ENCODE measurements at places on chromosomes 5 and 9. TPM values are rescaled to one million over a fixed set of nuclear protein-coding genes. Genes with fewer than 3 reads are reported as not detected.
A peak's percentile ranks its signal among the peaks of the same experiment; 100 is the strongest.

The PCDHGA11 gene
- 16.4 TPM for total RNA-seq

The HTR1A gene
- total RNA-seq, result 18.2 TPM

The MEIKIN gene
- total RNA-seq, result 1.7 TPM

The SLIT3 gene
- 0.78 TPM for total RNA-seq

The PRLR gene
- 3.3 TPM for total RNA-seq

The DIRAS2 gene
- 30.6 TPM for total RNA-seq

The ZFP2 gene
- total RNA-seq, result 9.4 TPM

The TAS2R1 gene
- total RNA-seq, result 0.62 TPM

The GOLPH3 gene
- 69.7 TPM for total RNA-seq

The DUSP1 gene
- 54.1 TPM for total RNA-seq

The TMEM203 gene
- total RNA-seq, result 42.9 TPM

- no peak for DNase-seq
Measured at GRCh38 chr5:5592541-5592940, 170.1 kb downstream of the ICE1 start.

DNA sequence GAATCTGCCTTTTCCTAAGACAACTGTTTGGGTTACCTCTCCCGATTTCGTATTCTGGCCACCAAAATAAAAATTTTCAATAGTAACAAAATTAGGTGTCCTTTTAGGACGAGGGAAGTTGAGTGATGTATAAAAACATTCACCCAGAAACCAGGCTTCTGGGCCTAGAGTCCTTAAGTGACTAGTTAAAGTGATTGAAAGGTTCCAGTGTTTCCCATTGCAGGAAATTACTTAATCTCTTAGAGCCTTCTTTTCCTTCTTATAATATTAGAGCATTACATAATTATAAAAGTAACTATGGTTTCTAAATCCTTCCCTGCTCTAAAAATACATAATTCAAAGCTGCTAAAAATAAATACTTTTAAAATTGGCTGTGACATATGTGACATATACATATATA, 7.3 kb downstream of the MCIDAS start:
- DNase-seq, result no peak

- no peak for DNase-seq
Measured at GRCh38 chr5:78566747-78567425, 81.7 kb downstream of the LHFPL2 start.

DNA sequence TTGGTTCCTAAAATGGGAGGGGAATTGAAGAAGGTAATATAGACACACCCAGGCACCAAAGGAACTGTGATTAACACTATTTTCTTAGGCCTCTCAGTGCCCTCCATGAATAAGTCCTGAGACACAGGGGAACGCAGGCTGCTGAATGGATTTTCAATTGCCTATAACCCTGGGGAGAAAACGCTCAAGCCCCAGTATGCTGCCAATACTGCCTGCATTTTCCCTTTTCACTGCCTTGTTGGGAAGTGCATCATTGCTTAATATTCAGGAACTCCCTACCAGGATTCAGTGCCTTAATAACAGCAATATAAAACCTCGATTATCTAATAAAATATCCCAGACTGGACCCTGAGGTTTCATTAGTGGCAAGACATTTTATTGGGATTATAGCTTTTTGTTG, 25.4 kb downstream of the APBA1 start:
- no peak for DNase-seq

- no peak for DNase-seq
Measured at GRCh38 chr5:68722357-68722756, 371.5 kb upstream of the SLC30A5 start.

GRCh38 chr5:53019320-53019719, 30.2 kb downstream of the ITGA2 start:
- no peak for DNase-seq

GRCh38 chr5:72653586-72653985, 146.4 kb upstream of the ZNF366 start:
- DNase-seq, result no peak

DNA sequence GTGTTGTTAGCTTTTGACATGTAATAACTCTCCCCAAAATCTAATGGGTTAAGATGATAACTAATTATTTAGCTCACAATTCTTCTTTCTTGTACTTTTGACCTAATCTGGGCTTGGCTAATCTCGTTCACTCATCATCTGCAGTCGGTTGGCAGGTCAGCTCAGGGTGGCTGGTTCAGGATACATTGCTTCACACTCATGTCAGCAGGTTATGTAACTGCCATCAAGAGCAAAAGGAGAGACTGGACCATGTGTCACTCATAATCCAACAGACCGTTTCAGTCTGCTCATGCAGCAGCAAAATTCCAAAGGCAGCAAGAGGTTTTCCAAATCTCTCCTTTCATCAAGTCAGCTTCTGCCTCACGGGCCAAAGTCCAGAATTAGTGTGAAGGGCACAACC, 998.4 kb upstream of the CTNND2 start:
- no peak for DNase-seq

GRCh38 chr5:139523635-139524445, 37.3 kb upstream of the UBE2D2 start:
- DNase-seq, result no peak

DNA sequence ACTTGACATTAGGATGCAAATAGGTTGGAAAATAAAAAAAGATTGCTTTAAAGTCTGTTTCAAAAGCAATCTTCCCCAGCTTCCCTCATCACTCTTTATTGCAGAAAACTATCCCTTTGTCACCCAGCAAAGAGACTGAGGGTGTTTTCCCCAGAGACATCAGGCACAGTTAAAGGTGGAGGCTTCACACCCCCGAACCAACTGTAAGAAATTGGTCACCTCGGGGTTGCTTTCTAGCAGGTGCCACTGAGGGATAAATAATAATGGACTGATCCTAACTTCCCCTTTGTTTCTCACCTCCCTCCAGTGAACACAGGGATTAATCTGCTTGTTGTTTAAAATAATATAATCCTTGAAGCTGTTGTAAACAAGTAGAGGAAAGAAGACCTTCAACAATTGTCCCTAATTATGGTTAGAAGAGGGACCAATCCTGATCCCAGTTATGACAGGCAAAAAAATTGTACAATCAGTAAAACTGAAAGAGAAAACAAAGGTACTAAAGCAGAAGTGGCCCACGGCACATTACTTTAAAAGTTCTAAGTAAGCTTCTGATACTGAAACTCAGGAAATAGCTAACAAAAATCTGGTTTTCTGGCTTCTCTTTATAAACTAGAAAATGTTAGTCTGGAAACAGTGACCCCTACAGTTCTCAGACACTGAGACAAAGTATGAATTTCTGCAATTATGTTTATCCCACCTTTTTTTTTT, 6.6 kb upstream of the PCSK1 start:
- no peak for DNase-seq

DNA sequence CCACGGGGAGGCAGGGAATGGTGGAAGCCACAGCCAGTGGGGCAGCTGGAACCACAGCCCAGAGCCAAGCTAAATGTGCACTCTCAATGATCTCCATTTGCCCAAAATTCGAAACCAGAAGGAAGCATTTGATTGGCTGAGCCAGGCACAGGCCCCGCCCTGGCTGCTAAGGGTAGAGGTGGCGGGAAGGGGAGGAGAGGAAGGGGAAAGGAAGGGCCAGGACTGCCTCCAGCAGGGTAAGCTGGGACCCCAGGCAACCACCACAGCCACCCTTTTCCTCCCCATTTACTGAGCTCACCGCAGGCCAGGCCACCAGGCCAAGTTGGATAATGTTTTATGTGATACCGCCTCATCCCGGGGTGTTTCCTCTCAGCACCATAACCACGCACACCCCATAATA, 100.3 kb upstream of the RAPGEF1 start:
- no peak for DNase-seq

DNA sequence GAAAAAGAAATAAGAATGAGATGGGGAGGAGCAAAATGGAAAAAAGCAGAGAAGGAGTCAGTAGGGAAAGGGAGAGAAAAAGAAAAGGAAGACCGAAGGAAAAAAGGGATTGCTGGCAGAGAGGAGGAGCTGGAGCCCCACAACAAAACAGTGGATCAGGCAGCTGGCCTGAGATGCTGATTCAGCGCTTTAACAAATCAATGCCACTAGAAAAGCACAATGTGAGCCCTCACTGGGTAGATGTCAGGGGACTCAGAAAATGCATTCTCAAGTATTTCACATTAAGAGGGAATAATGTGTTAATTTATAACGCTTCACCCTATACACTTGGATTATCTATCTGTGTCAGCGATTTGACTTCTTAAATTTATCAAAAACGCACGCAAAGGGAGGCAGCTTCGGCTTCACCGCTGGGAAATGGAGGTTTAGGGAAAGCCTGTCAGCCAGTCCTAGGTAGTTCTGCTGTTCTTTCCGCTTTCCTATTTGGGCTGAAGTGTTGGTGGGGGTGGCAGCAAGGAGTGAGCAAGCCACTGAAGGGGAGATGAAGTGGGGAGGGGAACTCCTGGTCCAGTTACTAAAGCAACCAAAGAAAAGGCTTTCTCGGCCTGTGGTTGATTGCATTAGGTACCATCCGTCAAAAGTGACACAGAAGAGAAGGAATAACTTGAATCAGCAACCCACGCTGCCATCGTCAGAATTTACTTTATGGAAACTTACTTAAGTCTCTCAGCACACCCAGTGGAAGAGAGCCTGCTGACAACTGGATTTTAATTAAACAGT, 161.6 kb downstream of the BNC2 start:
- no peak for DNase-seq

- DNase-seq, result no peak
Measured at GRCh38 chr5:141570655-141571054, 48.1 kb downstream of the DIAPH1 start.

GRCh38 chr9:112031400-112031799, 134.8 kb downstream of the UGCG start:
- no peak for DNase-seq

GRCh38 chr9:14031810-14032209, 282.1 kb downstream of the NFIB start:
- DNase-seq, result no peak

GRCh38 chr9:90198956-90199355, 443.7 kb downstream of the DIRAS2 start:
- no peak for DNase-seq

DNA sequence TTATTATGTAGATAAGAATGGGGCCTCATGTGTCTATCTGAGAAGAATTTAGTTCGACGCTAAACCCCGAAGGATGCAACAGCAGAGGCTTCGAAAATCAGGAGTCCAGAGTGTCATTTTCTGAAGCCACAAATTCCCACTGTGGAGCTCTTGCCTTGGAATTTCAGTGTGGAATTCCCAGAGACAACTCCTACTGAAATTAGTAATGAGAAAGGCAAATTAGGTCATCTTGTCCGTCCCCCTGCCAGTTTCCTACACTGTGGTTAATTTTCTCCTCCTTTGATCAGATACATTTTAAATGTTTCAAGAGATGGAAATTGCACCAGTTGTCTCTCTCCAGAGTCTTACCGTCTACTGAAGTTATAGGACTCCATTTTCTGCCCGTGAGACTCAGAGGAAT, 633.6 kb downstream of the BNC2 start:
- no peak for DNase-seq

- no peak for DNase-seq
Measured at GRCh38 chr5:154567155-154567554, 89.1 kb upstream of the HAND1 start.

GRCh38 chr9:93053781-93054331, 4.6 kb upstream of the SUSD3 start:
- DNase-seq, result no peak

- DNase-seq, result peak; percentile 12
Measured at GRCh38 chr5:134101686-134102439, 12.6 kb upstream of the TCF7 start.

DNA sequence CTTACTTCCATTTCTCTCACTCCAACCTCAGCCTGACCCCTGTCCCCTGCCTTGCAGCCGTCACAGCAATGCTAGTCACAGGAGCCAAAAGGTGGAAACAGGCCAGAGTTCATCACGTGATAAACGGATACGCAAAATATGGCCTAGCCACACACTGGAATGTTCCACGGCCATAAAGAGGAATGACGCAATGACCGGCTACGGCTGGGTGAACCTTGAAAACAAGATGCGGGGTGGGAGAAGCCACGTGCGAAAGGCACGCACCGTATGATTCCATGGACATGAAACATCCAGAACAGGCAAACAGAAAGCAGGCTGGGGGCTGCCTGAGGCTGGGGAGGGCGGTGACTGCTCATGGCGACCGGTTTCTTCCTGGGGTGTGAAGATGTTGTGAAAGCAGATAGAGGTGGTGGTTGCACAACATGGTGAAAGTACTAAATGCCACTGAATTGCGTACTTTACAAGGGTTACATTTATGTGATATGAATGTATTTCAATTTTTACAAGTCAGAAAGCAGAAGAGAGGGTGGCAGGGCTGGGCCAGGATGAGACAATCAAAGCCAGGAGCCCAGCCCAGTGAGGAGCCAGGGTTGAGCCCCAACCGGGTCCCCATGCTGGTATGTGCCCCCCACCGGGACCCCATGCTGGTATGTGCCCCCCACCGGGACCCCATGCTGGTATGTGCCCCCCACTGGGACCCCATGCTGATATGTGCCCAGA, 117.8 kb upstream of the SARDH start:
- DNase-seq, result no peak

- no peak for DNase-seq
Measured at GRCh38 chr5:28404363-28405071, 1366.1 kb upstream of the CDH9 start.
